PC-9 (cell line): ENCODE measurements at places on chromosomes 16 and 17. TPM values are rescaled to one million over a fixed set of nuclear protein-coding genes. Genes with fewer than 3 reads are reported as not detected.

- H3K36me3 ChIP-seq, result no peaks in the 10 kb centered on the region
- H3K4me3 ChIP-seq, result peak overlapping the region; percentile 81
- H3K27ac ChIP-seq, result no peak overlapping the region
- DNase-seq, result no peak
These were observed 622 bp downstream of the GPRC5B start for GRCh38 chr16:19883966-19884485.

The LDHD gene
- total RNA-seq, result 1.1 and 1.3 TPM in 2 replicates

GRCh38 chr16:48535831-48536613 lies 74.0 kb downstream of the N4BP1 start:
- H3K36me3 ChIP-seq, result no peaks in the 10 kb centered on the region
- no peaks in the 10 kb centered on the region for H3K27me3 ChIP-seq
- no peak overlapping the region for H3K4me3 ChIP-seq
- no peak overlapping the region for H3K27ac ChIP-seq
- no peaks in the 10 kb centered on the region for H3K4me1 ChIP-seq

GRCh38 chr16:11165894-11166665 lies 89.9 kb downstream of the SOCS1 start:
- no peaks in the 10 kb centered on the region for H3K4me1 ChIP-seq
- no peaks in the 10 kb centered on the region for H3K27me3 ChIP-seq
- H3K36me3 ChIP-seq, result no peaks in the 10 kb centered on the region
- H3K4me3 ChIP-seq, result no peak overlapping the region
- peak; percentile 32 for DNase-seq

DNA sequence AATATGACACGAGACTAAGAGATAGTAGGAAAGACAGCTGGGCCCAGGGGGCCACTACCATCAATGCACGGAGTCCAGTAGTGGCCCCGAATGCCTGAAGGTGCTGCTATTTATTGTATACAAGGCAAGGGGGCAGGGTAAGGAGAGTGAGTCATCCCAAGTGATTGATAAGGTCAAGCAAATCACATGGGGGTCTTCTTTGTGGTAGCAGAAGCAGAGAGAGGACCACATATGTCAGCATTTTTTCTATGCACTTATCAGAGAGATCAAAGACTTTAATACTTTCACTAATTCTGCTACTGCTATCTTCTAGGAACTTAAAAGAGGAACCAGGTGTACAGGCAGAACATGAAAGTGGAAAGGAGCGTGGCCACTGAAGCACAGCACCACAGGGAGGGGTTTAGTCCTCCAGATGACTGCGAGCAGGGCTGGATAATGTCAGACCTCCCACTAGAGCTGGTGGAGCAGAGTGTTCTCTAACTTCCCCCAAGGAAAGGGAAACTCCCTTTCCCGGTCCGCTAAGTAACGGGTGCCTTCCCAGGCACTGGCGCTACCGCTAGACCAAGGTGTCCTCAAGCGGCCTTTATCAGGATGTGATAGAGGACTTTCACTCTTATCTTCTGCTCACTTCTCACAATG lies 26.4 kb upstream of the ARL4D start:
- H3K4me3 ChIP-seq, result no peak overlapping the region
- H3K4me1 ChIP-seq, result peaks cover 18% of the 10 kb centered on the region
- H3K27me3 ChIP-seq, result no peaks in the 10 kb centered on the region

DNA sequence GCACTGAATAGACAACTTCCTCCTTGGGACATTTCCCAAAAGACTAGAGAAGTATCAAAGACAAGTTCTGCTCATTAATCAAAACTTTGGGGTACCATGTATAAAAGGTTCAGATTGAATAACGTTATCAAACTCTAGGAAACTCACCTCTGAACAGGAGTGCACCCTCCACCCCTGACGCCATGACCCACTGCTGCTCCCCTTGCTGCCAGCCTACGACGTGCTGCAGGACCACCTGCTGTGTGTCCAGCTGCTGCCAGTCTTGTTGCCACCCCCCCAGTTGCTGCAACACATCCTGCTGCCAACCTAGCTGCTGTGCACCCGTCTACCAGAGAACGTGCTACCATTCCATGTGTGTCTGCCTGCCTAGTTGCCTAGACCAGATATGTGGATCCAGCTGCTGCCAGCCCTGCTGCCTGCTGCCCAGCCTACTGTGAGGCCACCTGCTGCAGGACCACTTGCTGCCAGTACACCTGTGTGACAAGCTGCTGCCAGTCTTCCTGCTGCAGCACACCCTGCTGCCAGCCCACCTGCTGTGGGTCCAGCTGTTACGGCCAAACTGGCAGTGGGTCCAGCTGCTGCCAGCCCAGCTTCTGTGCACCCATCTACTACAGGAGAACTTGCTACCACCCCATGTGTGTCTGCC lies 13.8 kb upstream of the KRTAP9-2 start:
- H3K27ac ChIP-seq, result peak overlapping the region; percentile 83
- no peaks in the 10 kb centered on the region for H3K36me3 ChIP-seq
- H3K4me3 ChIP-seq, result no peak overlapping the region
- DNase-seq, result peak; percentile 4
- no peaks in the 10 kb centered on the region for H3K27me3 ChIP-seq
- peaks cover 33% of the 10 kb centered on the region for H3K4me1 ChIP-seq

The ZNF652 gene
- total RNA-seq, result 44.8 and 49.8 TPM in 2 replicates

The KIF2B gene
- not detected in 2 replicates for total RNA-seq

The DGKE gene
- total RNA-seq, result 11.0 and 16.2 TPM in 2 replicates

DNA sequence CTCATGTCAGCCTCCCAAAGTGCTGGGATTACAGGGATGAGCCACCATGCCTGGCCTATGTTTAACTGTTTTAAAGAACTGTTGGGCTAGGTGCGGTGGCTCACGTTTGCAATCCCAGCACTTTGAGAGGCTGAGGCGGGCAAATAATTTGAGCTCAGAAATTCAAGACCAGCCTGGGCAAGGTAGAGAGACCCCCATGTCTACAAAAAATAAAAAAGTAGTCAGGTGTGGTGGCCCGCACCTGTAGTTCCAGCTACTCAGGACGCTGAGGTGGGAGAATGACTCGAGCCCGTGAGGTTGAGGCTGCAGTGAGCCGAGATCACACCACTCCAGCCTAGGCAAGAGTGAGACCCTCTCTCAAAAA lies 1.9 kb upstream of the ITGAL start:
- no peaks in the 10 kb centered on the region; the same call in 1 of the 2 replicates for H3K4me1 ChIP-seq
- H3K27ac ChIP-seq, result no peak overlapping the region
- H3K36me3 ChIP-seq, result no peaks in the 10 kb centered on the region
- no peak for DNase-seq
- H3K4me3 ChIP-seq, result no peak overlapping the region
- peaks cover 14% of the 10 kb centered on the region; the same call in 1 of the 2 replicates for H3K27me3 ChIP-seq

DNA sequence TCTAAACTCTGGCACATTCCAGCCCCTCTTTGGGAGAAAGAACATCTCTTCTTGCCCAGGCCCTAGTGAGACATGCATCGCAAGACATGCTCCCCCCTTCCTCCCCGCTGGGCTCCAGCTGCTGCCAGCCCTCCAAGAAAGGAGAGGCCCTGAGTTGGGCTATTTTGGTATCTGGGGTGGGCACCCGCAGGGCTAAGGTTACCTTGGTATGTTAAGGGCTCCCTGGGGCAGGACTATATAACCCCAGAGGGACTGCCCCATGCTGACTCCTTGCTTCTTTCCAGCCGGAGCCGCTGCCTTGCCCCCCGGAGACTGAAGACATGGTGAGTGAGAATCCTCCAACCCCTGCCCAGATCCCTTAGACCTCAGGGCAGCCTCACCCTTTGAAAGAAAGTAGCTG lies at the start of gene MYL11:
TSS of gene MYL11 (plus strand) at position 265 of the 400 bp plus-strand sequence. CDS start at position 321, 56 bp downstream.
- no peak within 1 kb of the TSS for H3K27ac ChIP-seq
- no peaks in the 10 kb centered on the region for H3K27me3 ChIP-seq
- peaks cover 20% of the 10 kb centered on the region for H3K4me1 ChIP-seq
- no peak within 1 kb of the TSS for H3K4me3 ChIP-seq
- no peaks in the 10 kb centered on the region for H3K36me3 ChIP-seq

- H3K27ac ChIP-seq, result no peak overlapping the region
- no peak overlapping the region for H3K4me3 ChIP-seq
- no peaks in the 10 kb centered on the region for H3K36me3 ChIP-seq
- no peak for DNase-seq
- peaks cover 9% of the 10 kb centered on the region for H3K4me1 ChIP-seq
- peaks cover 12% of the 10 kb centered on the region; the same call in 1 of the 2 replicates for H3K27me3 ChIP-seq
These were observed 28.4 kb upstream of the HLF start for GRCh38 chr17:55236316-55236715.

DNA sequence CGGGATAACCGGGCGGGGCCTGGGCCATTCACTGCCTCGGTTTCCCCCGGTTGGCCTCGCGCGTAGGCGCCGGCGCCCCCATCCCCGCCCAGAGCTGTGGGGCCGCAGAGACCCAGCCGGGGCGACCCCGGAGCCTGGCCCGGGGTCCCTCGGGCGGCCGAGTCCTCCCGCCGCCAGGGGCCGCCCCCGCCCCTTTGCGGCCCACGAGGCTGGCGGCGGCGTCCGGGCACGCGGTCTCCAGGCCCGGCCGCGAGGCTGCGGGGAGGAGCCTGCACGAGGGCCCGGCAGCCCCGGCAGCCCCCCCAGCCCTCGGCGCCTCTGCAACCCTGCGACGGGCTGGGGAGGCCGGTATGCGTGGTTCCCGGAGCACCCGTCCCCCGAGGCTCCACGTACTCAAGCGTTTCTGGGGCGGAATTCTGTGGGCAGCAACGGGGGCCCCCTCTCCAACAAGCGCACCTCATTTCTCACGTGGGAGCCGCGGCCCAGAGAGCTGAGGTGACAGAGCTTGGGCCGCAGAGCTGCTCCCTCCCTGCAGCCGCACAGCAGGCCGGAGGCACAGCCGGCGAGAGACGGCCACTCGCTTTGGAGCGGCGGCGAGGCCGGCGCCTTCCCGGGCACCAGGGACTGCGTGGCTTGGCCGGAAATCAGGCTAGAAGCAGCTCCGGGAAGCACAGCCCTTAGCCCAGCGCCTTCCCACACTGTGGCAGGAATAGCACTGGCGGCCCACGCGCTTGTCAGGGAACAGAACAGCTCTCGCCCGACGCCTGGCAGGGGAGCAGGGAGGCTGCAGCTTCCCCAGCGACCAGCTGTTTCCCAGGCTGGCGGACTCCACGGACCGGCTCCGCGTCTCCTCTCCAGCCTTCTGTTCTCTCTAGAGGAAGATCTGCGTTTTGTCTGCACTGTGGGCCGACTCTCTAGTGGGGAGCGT lies 867 bp upstream of the LIMD2 start:
- no peaks in the 10 kb centered on the region for H3K27me3 ChIP-seq
- DNase-seq, result no peak
- no peaks in the 10 kb centered on the region for H3K4me1 ChIP-seq
- H3K36me3 ChIP-seq, result no peaks in the 10 kb centered on the region
- no peak overlapping the region for H3K27ac ChIP-seq

DNA sequence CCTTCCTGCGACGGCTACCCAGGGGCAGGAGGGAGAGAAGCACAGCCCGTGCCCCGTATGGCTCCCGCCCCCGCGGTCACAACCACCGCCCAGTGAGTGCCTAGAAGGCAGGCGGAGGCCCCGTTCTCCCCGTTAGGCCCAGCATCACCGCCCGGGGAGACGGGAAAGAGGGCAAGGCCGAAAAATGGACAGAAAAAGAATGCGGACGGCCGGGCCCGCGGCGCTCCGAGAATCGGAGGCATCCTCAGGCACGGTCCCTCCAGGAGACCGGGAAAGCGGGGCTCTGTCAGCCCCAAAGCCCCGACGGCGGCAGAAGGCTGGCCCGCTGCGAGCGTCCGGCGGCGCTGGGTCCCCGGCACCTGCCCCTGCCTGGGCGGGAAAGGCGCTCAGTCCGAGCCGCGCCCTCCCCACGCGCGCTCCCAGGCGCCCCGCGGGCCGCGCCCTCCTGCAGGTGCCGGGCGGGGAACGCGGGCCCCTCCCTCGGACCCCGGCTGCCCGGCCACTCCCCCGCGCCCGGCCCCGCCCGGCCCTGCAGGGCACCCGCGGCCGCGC lies 407 bp downstream of the MCRIP1 start:
- no peaks in the 10 kb centered on the region for H3K36me3 ChIP-seq

The CPD gene
- 44.7 and 55.0 TPM in 2 replicates for total RNA-seq

DNA sequence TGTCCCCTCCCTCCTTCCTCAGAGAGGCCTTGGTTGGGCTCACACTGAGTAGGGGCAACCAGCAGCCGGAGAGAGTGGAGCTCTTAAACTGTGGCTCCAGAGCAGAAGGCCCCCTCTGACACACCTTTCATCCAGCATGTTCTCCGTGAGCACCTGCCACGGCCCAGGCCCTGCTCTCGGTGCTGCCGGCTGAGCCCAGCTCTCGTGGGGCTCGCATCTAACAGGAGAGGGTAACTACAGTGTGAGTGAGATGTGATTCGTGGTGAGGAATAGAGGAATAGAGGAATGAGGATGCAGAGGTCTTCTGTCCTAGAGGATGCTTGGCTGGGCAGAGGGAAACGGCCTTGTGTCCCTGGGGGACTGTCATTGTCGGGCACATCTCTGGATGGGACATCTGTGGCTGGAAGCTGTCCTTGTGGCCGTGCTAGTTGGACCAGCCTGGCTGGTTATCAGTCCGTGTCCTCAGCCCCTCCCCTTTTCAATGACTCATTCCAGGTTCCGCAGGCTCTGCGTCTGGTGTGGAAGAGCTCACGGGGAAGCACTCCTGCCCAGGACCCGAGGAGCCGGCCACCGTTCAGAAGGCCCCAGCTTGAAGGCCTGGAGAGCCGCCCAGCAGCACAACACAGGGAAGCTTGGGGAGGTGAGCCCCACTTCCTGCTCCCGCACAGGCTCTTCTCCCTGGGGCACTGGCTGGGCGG lies 11.9 kb upstream of the DNASE1 start:
- peak; percentile 87 for DNase-seq
- no peaks in the 10 kb centered on the region for H3K27me3 ChIP-seq
- H3K4me1 ChIP-seq, result peaks cover 45% of the 10 kb centered on the region
- H3K27ac ChIP-seq, result peak overlapping the region; percentile 14; the same call in 1 of the 2 replicates

DNA sequence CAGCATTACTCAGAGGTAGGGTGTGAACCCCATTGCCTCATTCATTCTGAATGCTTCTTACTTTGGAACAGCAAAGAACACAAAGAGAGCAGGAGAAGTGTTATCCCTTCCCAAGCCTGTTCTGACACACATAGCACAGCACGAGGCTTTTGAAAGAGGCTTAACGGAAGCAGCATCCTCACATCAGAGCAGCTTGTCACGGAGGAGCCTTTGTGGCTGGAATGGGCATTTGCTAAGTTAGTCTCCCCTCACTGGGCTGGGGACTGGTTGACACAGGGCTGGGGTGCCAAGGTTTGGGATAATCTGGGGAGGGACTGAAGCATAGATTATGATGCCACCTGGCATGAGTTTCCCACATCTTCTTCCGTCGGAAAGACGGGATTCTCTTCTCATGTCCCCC lies 167.5 kb upstream of the DNAH9 start:
- DNase-seq, result no peak
- no peak overlapping the region for H3K4me3 ChIP-seq
- H3K27ac ChIP-seq, result no peak overlapping the region
- H3K27me3 ChIP-seq, result no peaks in the 10 kb centered on the region
- H3K36me3 ChIP-seq, result no peaks in the 10 kb centered on the region

GRCh38 chr17:44518032-44518431 lies 14.8 kb upstream of the GPATCH8 start:
- no peak overlapping the region for H3K27ac ChIP-seq
- H3K36me3 ChIP-seq, result no peaks in the 10 kb centered on the region
- H3K27me3 ChIP-seq, result no peaks in the 10 kb centered on the region
- H3K4me3 ChIP-seq, result no peak overlapping the region
- H3K4me1 ChIP-seq, result no peaks in the 10 kb centered on the region

The PLA2G10 gene
- total RNA-seq, result 5.8 and 9.0 TPM in 2 replicates

The CDH15 gene
- not detected in 2 replicates for total RNA-seq

The RGS9 gene
- total RNA-seq, result 5.7 and 6.1 TPM in 2 replicates
